CD8-positive, alpha-beta memory T cell (primary cell): ENCODE measurements at places on chromosomes 6 and 20.

GRCh38 chr6:64505312-64505711 is 869.7 kb downstream of the PHF3 start:
- no peaks in the 10 kb centered on the region for H3K4me1 ChIP-seq
- DNase-seq, result no peak
- H3K4me3 ChIP-seq, result no peak overlapping the region
- H3K27me3 ChIP-seq, result no peaks in the 10 kb centered on the region
- H3K27ac ChIP-seq, result no peak overlapping the region

DNA sequence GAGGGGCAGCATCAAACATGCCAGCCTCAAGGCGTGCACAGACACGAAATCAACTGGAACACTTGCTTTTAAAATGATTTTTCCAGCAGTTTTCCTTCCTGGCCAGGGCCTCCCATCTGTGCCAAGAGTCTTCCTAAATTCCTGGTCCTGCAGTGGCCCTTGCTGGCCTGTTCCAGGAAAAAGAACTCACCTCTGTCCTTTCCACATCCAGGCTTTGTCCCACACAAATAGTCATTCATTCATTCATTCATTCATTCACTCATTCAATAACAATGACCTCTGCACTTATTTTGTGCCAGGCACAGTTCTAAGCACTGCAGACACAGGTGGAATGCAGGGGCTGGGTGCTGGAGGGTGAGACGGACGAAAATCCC is 89.0 kb upstream of the CCDC167 start:
- H3K4me1 ChIP-seq, result no peaks in the 10 kb centered on the region
- H3K36me3 ChIP-seq, result no peaks in the 10 kb centered on the region
- no peak overlapping the region for H3K4me3 ChIP-seq
- DNase-seq, result no peak
- no peak overlapping the region for H3K27ac ChIP-seq

GRCh38 chr20:39021748-39022147 is 59.6 kb downstream of the DHX35 start:
- no peak overlapping the region for H3K27ac ChIP-seq
- H3K27me3 ChIP-seq, result no peaks in the 10 kb centered on the region
- H3K4me1 ChIP-seq, result peaks cover 5% of the 10 kb centered on the region
- no peak overlapping the region for H3K4me3 ChIP-seq
- peaks cover 12% of the 10 kb centered on the region for H3K36me3 ChIP-seq

DNA sequence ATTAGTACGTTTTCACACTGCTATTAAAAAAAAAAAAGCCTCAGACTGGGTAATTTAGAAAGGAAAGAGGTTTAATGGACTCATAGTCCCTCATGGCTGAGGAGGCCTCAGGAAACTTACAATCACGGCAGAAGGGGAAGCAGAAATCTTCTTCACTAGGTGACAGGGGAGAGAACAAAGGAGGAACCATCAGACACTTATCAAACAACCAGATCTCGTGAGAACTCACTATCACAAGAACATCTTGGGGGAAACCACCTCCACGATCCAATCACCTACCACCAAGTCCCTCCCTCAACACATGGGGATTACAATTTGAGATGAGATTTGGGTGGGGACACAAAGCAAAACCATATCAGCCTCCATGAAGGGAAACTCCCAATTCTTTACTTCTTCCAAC is 85.2 kb upstream of the MAFB start:
- H3K27me3 ChIP-seq, result no peaks in the 10 kb centered on the region
- H3K36me3 ChIP-seq, result no peaks in the 10 kb centered on the region
- no peak overlapping the region for H3K27ac ChIP-seq
- DNase-seq, result no peak

DNA sequence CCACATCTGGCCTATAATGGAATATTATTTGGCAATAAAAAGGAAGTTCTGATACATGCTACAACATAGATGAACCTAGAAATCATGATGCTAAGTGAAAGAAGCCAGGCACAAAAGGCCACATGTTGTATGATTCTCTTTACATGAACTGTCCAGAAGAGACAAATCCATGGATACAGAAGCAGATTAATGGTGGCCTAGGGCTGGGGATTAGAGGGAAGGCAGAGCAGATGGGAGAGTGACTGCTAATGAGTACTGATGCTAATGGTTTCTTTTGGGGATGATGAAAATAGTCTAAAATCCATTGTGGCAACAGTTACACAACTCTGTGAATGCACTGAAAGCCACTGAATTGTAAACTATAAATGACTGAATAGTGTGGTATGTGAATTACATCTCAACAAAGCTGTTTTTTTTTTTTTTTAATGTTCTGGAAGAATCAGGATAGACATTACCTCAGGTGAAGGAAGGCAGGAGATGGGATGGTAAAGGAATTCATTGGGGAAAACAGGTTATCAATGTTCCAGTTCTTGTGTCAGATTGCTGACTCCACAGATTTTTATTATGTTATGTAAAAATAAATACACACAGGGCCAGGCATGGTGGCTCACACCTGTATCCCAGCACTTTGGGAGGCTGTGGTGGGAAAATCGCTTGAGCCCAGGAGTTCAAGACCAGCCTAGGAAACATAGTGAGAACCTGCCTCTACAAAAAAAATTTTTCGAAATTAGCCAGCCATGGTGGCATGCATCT is 8.9 kb upstream of the SOX12 start:
- no peak overlapping the region for H3K4me3 ChIP-seq
- H3K27ac ChIP-seq, result no peak overlapping the region
- DNase-seq, result no peak
- no peaks in the 10 kb centered on the region for H3K36me3 ChIP-seq
- H3K27me3 ChIP-seq, result no peaks in the 10 kb centered on the region

- H3K27me3 ChIP-seq, result no peaks in the 10 kb centered on the region
- no peak for DNase-seq
- no peak overlapping the region for H3K27ac ChIP-seq
- no peak overlapping the region for H3K4me3 ChIP-seq
Observed at GRCh38 chr6:90204327-90205056, 92.2 kb downstream of the BACH2 start.

DNA sequence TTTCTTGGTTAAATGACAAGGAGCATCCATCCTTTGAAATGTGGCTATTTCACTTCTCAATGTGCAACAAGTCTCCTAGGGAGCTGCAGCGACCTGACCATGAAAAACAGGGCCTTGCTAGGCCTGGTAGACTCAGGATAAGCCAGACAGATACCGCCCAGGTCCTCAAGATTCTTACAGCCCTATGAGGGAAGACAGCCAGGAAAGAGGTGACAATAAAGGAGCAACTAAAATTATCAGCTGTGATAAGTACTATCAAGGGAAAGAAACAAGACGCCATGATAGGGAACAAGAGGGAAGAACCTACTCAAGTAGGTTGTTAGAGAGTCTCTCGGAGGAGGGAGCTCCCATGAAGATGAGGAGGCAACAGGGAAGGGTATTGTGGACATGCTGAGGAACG is 51.4 kb upstream of the EMILIN3 start:
- no peaks in the 10 kb centered on the region for H3K4me1 ChIP-seq
- no peak for DNase-seq
- H3K27ac ChIP-seq, result no peak overlapping the region
- H3K27me3 ChIP-seq, result no peaks in the 10 kb centered on the region
- peaks cover 70% of the 10 kb centered on the region for H3K36me3 ChIP-seq

GRCh38 chr6:120786682-120787081 is 547.6 kb downstream of the TBC1D32 start:
- H3K36me3 ChIP-seq, result no peaks in the 10 kb centered on the region
- no peak overlapping the region for H3K4me3 ChIP-seq
- H3K4me1 ChIP-seq, result no peaks in the 10 kb centered on the region
- no peak for DNase-seq
- no peaks in the 10 kb centered on the region for H3K27me3 ChIP-seq
- H3K27ac ChIP-seq, result no peak overlapping the region

- DNase-seq, result no peak
- no peaks in the 10 kb centered on the region for H3K27me3 ChIP-seq
- no peaks in the 10 kb centered on the region for H3K4me1 ChIP-seq
- H3K36me3 ChIP-seq, result no peaks in the 10 kb centered on the region
- H3K27ac ChIP-seq, result no peak overlapping the region
- H3K4me3 ChIP-seq, result no peak overlapping the region
Observed at GRCh38 chr6:1558388-1558787, 51.3 kb upstream of the FOXC1 start.

- no peak overlapping the region for H3K4me3 ChIP-seq
- no peaks in the 10 kb centered on the region for H3K4me1 ChIP-seq
- H3K27me3 ChIP-seq, result no peaks in the 10 kb centered on the region
- no peak for DNase-seq
- no peak overlapping the region for H3K27ac ChIP-seq
Observed at GRCh38 chr20:15359056-15359455, 1021.6 kb upstream of the FLRT3 start.

DNA sequence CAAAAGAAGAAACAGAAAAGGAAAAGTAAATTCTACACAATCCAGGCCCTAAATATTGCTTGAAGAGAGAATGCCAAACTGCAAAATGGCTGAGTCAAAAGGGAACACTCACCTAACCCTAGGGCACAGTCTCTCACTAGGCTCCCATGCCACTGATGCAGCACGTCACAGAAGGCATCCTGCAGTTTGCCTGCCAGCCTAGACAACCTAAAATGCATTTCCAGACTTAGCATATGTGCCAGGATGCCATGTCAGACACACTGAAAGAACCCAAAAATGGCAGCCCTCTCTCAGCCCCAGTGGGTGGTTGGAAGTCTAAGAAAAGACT is 10.6 kb upstream of the SIRPD start:
- no peak for DNase-seq
- no peaks in the 10 kb centered on the region for H3K36me3 ChIP-seq
- no peak overlapping the region for H3K4me3 ChIP-seq
- no peaks in the 10 kb centered on the region for H3K4me1 ChIP-seq

DNA sequence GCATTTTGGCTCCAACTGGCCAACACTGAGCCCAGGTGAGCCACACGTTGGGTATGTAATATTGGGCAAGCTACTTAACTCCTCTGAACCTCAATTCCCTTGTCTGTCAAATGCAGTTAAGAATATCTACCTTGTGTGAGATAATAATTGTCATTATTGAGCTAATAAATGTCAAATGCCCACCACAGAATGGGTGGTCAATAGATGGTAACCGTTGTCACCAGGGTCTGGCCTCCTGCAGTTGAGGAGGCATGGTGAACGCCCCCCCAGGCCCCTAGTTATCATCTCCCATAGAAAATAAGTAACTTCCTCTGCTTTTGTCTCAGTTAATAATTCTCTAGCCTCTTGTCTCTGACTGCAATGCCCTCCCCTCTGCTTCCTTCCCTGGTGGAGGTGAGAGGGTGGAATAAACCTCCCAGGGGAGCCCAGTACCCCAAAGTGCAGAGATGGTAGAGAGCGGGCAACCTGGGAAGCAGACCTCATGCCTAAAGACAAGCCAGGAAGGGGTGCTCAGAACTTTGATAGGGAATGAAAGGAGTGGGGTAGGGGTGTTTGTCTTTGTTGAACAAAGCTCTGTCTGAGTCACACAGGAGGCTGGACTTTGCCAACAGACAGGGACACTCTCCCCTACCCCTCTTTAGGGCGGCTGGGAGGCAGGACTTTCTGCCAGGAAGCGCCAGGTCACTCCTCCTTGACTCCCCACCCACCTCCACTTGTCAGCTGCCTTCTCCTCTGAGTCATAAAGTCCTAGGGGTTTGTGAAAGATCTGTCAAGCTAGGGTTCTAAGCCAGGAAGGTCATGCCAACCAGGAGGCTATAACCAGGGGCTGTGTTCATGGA is 1.3 kb upstream of the UNC5CL start:
- no peak for DNase-seq
- H3K36me3 ChIP-seq, result no peaks in the 10 kb centered on the region
- H3K4me1 ChIP-seq, result no peaks in the 10 kb centered on the region
- no peaks in the 10 kb centered on the region for H3K27me3 ChIP-seq
- no peak overlapping the region for H3K27ac ChIP-seq

DNA sequence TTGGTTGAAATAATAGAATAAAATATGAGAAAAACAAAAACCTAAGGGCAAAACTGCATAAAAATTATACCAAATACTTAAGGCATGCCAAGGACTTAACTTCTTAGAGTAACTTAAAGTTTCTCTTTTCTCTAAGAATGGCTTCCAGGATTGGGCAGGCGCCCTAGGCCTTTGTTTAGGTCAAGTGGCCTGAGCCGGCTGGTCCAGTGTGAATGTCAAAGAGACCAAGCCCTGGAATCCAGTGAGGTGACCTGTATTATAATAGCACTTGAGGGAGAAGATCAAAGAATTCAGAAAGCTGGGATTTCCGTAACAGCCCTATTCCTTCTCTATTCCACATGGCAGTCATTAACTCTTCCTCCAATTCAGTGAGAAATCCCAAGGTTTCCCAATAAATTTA is 6.6 kb downstream of the METTL24 start:
- H3K4me3 ChIP-seq, result no peak overlapping the region
- no peak overlapping the region for H3K27ac ChIP-seq
- H3K4me1 ChIP-seq, result no peaks in the 10 kb centered on the region
- no peaks in the 10 kb centered on the region for H3K36me3 ChIP-seq

DNA sequence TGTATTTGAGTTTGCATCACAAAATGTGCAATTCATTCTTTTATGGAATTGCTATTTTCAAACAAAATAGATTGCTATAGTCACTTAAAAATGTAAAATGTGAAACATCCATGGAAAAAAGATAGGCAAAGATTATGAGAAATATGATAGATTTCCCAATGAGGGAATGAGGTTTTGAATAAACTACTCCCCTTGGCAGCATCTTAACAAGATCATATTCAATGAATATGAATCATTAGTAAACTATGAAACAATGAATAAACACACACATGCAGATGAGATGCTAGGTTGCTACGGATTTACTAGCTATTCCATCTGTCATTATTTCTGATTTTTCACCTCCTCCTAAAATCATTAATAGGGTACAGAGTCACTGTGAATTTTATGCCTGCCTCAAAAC is 401.8 kb downstream of the PHF3 start:
- no peak for DNase-seq
- H3K27ac ChIP-seq, result no peak overlapping the region
- H3K4me3 ChIP-seq, result no peak overlapping the region

GRCh38 chr6:21438237-21438985 is 155.1 kb upstream of the SOX4 start:
- no peak for DNase-seq
- no peaks in the 10 kb centered on the region for H3K27me3 ChIP-seq
- peaks cover 10% of the 10 kb centered on the region for H3K4me1 ChIP-seq
- H3K4me3 ChIP-seq, result no peak overlapping the region
- no peak overlapping the region for H3K27ac ChIP-seq

GRCh38 chr6:134619789-134620188 is 301.9 kb upstream of the SGK1 start:
- no peak for DNase-seq
- no peaks in the 10 kb centered on the region for H3K4me1 ChIP-seq
- H3K4me3 ChIP-seq, result no peak overlapping the region
- no peaks in the 10 kb centered on the region for H3K36me3 ChIP-seq
- no peaks in the 10 kb centered on the region for H3K27me3 ChIP-seq

DNA sequence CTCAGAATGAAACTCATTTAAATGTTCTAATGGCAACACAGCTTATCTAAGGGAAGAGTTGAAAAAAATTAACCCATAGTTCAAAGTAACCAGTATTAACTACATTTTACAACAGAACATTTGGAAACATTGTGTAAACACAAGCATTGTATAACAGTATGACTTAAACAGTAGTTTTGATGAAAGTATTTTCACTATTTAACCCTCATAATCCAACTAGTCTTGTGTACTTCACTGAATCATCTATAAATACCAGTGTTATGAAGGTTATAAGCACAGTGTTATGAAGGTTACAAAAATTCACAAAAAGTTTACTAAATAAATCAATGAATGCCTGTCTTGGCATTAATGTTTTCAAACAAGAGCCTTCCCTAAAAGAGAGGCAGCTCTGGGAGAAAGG is 66.5 kb downstream of the REV3L start:
- peaks cover 10% of the 10 kb centered on the region for H3K36me3 ChIP-seq
- no peak overlapping the region for H3K4me3 ChIP-seq
- no peak for DNase-seq
- no peaks in the 10 kb centered on the region for H3K4me1 ChIP-seq

GRCh38 chr6:14787250-14787649 is 458.6 kb upstream of the JARID2 start:
- DNase-seq, result no peak
- no peaks in the 10 kb centered on the region for H3K27me3 ChIP-seq
- H3K36me3 ChIP-seq, result no peaks in the 10 kb centered on the region
